ENCODE measurements at places on chromosomes 7 and 10. TPM values are rescaled to one million over a fixed set of nuclear protein-coding genes. Genes with fewer than 3 reads are reported as not detected.

Gene MYOZ1
- total RNA-seq: 122 TPM

Gene AGR2
- 21.7 TPM for total RNA-seq

Gene RBM48
- total RNA-seq: 15.8 TPM

Gene CFAP43
- total RNA-seq: 1.6 TPM

Gene FIGNL1
- total RNA-seq: 18.4 TPM

GRCh38 chr7:155670521-155670920 is 26.1 kb downstream of the RBM33 start:
- DNase-seq: peak; percentile 64

GRCh38 chr7:86372262-86372661 is 271.4 kb upstream of the GRM3 start:
- DNase-seq: no peak

- DNase-seq: no peak
Observed at GRCh38 chr10:97830064-97830463, 19.6 kb upstream of the GOLGA7B start.

DNA sequence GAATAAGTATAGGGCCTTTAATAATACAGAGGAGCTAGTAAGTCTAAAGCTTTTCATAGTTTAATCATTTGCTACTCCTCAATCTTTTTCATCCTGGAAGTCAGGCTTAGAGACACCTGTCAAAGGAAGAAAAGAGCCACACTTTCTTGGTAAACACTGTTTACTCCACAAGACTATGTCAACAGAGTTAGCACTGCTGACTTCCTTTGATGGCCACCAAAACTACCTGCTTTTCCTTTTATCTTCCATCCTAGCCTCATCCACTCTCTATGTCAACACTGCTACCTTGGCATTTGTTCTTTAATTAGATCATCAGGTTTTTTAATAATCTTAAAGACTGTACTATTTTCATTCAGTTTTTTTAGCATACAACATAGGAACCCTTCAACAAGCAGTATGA is 106.2 kb downstream of the ELAPOR2 start:
- DNase-seq: no peak

DNA sequence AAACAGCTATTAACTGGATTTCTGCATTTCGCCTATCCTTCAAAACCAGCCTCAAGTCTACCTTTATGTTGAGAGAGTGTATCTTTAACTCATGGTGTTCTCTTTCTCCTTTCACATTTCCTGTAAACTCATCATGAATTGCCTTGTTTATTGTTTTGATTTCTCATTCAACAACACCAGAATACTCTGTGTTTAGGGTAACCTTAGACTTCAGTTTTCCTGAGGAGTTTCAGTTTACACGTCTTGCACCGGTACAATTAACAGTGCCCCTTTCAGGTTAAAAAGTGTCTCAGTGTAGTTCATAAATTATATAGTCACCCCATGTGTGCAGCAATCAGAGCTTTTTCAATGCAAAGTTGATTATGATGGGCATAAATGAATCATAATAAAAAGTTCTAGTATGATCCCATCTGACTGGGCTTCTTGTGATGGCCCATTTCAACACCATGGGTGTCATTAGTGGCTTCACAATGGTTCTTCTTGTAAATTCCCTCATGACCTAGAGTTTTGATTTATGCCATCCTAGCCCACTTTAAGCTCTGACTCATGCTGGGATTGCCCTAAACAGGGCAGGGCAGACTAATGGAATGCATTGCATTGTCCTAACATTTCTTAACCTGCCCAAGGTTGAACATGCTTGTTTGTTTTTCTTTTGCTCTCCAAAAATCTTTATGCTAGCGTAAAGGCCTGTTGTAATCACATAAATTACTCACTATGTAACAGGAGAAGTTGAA is 22.0 kb downstream of the ITGB8 start:
- DNase-seq: no peak

- DNase-seq: no peak
Observed at GRCh38 chr10:128895473-128895872, 571.6 kb upstream of the MGMT start.

Data from skin of body (tissue), 3 donors.